Sigmoid colon (tissue), 7 donors: ENCODE measurements at places on chromosomes 6 and 20. TPM values are rescaled to one million over a fixed set of nuclear protein-coding genes. Genes with fewer than 3 reads are reported as not detected.
A peak's percentile ranks its signal among the peaks of the same experiment; 100 is the strongest.

GRCh38 chr6:36757943-36758508 lies 60.4 kb downstream of the RAB44 start:
- peaks cover 8% of the 10 kb centered on the region for H3K4me1 ChIP-seq
- H3K4me3 ChIP-seq, result no peak overlapping the region
- DNase-seq, result no peak
- no peaks in the 10 kb centered on the region for H3K36me3 ChIP-seq
- no peaks in the 10 kb centered on the region for H3K27me3 ChIP-seq

GRCh38 chr6:150312395-150312794 lies 56.4 kb upstream of the IYD start:
- no peaks in the 10 kb centered on the region for H3K27me3 ChIP-seq
- DNase-seq, result no peak
- no peaks in the 10 kb centered on the region for H3K36me3 ChIP-seq
- H3K4me1 ChIP-seq, result no peaks in the 10 kb centered on the region
- no peak overlapping the region for H3K27ac ChIP-seq
- H3K4me3 ChIP-seq, result no peak overlapping the region

The DLK2 gene
- total RNA-seq, result not detected

- no peaks in the 10 kb centered on the region for H3K36me3 ChIP-seq
- H3K27ac ChIP-seq, result no peak overlapping the region
Measured at GRCh38 chr6:122649701-122650100, 39.5 kb downstream of the PKIB start.

The CPNE5 gene
- 3.8 TPM for total RNA-seq

DNA sequence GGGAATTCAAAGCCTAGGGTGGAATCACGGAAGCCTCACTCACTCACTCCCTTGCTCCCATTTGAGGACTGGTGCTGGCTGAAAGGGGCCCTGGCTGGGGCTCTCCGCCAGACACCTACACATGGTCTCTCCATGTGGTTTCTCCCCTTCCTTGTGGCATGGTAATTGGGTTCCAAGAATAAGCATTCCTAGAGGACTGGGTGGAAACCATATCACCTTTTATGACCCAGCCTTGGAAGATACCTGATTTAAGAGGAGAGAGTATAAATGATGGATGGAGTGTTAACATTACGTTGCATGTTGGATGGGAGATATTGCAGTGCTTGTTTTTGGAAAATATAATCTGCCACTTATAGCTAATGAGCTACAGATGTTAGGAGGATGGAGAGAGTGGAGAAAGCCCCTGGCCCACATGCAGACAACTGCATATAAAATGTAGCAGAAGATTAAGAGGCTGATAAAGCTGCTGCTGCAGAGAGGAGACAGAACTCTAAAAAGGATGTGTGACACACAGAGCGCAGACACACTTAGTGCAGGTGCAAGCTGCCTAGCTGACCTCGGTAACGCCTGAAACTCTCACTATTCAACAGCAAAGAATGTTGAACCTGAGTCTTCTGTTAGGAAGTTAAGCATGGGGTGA lies 23.3 kb upstream of the CDKN1A start:
- no peaks in the 10 kb centered on the region for H3K36me3 ChIP-seq
- no peak overlapping the region for H3K4me3 ChIP-seq
- no peak for DNase-seq
- no peaks in the 10 kb centered on the region for H3K27me3 ChIP-seq
- H3K27ac ChIP-seq, result no peak overlapping the region

The PSMF1 gene
- total RNA-seq, result 75.6 TPM

DNA sequence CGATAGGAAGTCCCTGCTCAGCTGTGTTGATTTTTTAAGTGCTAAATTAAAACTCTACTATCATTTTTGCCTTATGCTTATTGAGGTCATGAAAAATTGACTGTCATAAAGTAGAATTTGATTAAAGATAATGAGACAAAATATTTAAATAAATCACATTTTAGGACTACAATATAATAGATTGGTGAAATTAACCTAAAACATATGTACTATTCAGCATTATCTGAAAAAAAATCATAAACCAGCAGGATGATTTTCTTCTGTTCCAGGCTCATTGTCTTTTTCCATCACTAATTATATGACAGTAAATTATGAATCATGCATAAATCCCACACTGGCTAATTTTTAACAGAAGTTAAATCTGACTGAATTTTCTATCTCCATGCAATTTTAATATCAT lies 373.6 kb upstream of the NRSN1 start:
- no peak overlapping the region for H3K4me3 ChIP-seq
- H3K36me3 ChIP-seq, result no peaks in the 10 kb centered on the region
- H3K27me3 ChIP-seq, result no peaks in the 10 kb centered on the region

- no peaks in the 10 kb centered on the region for H3K4me1 ChIP-seq
- H3K27ac ChIP-seq, result no peak overlapping the region
- H3K27me3 ChIP-seq, result no peaks in the 10 kb centered on the region
- peak; percentile 46 for DNase-seq
- no peaks in the 10 kb centered on the region for H3K36me3 ChIP-seq
Measured at GRCh38 chr6:170063431-170063830, 227.4 kb downstream of the DLL1 start.

GRCh38 chr6:166484863-166485262 lies 101.6 kb downstream of the RAMACL start:
- DNase-seq, result no peak
- no peaks in the 10 kb centered on the region for H3K36me3 ChIP-seq
- H3K27me3 ChIP-seq, result no peaks in the 10 kb centered on the region
- H3K27ac ChIP-seq, result no peak overlapping the region
- peaks cover 4% of the 10 kb centered on the region for H3K4me1 ChIP-seq
- no peak overlapping the region for H3K4me3 ChIP-seq

- H3K27me3 ChIP-seq, result no peaks in the 10 kb centered on the region
- no peak overlapping the region for H3K27ac ChIP-seq
- H3K36me3 ChIP-seq, result no peaks in the 10 kb centered on the region
- no peaks in the 10 kb centered on the region for H3K4me1 ChIP-seq
- DNase-seq, result no peak
Measured at GRCh38 chr6:1110941-1111349, 201.0 kb upstream of the FOXQ1 start.

- peak within 1 kb of the TSS; percentile 73 for H3K4me3 ChIP-seq
- H3K27ac ChIP-seq, result peak within 1 kb of the TSS; percentile 93
- H3K27me3 ChIP-seq, result no peaks in the 10 kb centered on the region
- peak; percentile 85 for DNase-seq
Measured at GRCh38 chr6:42451333-42452170, at the start of gene TRERF1. Gene TRERF1 (minus strand): TSS chr6:42451926. CDS start chr6:42269590, 182,336 bp downstream.

DNA sequence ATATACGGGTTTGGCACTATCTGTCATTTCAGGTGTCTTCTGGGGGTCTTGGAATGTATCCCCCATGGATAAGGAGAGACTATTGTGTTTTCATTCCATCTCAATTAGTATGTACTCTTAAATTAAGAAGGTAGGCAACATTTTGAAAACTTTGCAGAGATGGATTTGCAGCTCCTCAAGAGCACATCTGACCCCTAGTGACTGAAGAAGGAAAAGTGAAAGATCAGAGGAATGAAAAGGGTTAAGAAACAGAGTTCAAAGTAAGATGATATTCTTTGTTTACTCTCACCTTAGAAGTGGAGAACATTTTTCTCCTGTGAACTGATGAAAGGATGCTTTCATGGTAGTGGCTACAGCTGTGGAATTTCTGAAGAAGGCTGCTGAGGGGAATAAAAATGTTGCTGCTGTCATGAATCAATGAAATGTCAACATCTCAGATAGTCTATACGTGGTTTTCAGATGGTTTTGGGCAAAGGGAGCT lies 41.5 kb downstream of the SH3BGRL2 start:
- peak overlapping the region; percentile 9 for H3K27ac ChIP-seq
- no peak for DNase-seq
- H3K4me1 ChIP-seq, result peaks cover 18% of the 10 kb centered on the region
- no peaks in the 10 kb centered on the region for H3K27me3 ChIP-seq
- H3K4me3 ChIP-seq, result no peak overlapping the region

The FAXC gene
- total RNA-seq, result 23.1 TPM

- DNase-seq, result no peak
- H3K27ac ChIP-seq, result no peak overlapping the region
- H3K4me1 ChIP-seq, result peaks cover 7% of the 10 kb centered on the region
Measured at GRCh38 chr6:130815200-130816071, 11.8 kb upstream of the SMLR1 start.

GRCh38 chr20:62642666-62643520 lies 590 bp downstream of the SLCO4A1 start:
- peaks cover 18% of the 10 kb centered on the region for H3K27me3 ChIP-seq
- H3K27ac ChIP-seq, result peak overlapping the region; percentile 32
- no peaks in the 10 kb centered on the region for H3K4me1 ChIP-seq
- peak overlapping the region; percentile 18 for H3K4me3 ChIP-seq
- no peaks in the 10 kb centered on the region for H3K36me3 ChIP-seq

GRCh38 chr20:24522452-24523330 lies 53.3 kb downstream of the SYNDIG1 start:
- no peak for DNase-seq
- H3K4me1 ChIP-seq, result no peaks in the 10 kb centered on the region
- H3K36me3 ChIP-seq, result no peaks in the 10 kb centered on the region
- no peak overlapping the region for H3K4me3 ChIP-seq
- H3K27me3 ChIP-seq, result no peaks in the 10 kb centered on the region

GRCh38 chr6:89581689-89582088 lies 56.9 kb downstream of the LYRM2 start:
- H3K4me1 ChIP-seq, result no peaks in the 10 kb centered on the region
- no peaks in the 10 kb centered on the region for H3K27me3 ChIP-seq
- H3K27ac ChIP-seq, result no peak overlapping the region
- no peaks in the 10 kb centered on the region for H3K36me3 ChIP-seq

- no peaks in the 10 kb centered on the region for H3K27me3 ChIP-seq
- no peak overlapping the region for H3K4me3 ChIP-seq
- H3K27ac ChIP-seq, result peak overlapping the region; percentile 92
Measured at GRCh38 chr20:44601801-44602204, 19.4 kb downstream of the PKIG start.

DNA sequence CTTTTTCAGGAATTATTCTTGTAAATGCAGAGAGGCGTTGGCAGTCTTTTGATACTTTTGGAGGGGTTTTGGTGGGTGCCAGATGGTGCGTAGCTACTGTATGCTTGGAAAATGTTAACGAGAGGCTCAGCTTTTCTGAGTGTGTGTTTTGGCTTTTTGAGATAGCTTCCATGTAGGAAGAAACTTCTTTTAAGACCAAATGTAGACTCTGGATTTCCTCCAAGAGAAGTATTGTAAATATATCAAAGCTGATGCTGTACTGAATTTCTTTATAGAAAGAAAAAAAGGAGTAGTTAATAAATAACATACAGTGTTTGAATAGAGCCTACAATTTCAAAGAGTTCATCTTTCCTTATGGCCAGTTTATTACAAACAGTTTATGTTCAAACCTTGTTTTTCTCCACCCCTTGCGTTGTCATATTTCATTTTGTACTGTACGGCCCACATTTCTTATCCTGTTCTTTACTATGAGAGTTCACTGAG lies 16.7 kb downstream of the TIAM2 start:
- H3K4me3 ChIP-seq, result no peak overlapping the region
- peak overlapping the region; percentile 30 for H3K27ac ChIP-seq
- H3K4me1 ChIP-seq, result peaks cover 48% of the 10 kb centered on the region
- H3K36me3 ChIP-seq, result no peaks in the 10 kb centered on the region

DNA sequence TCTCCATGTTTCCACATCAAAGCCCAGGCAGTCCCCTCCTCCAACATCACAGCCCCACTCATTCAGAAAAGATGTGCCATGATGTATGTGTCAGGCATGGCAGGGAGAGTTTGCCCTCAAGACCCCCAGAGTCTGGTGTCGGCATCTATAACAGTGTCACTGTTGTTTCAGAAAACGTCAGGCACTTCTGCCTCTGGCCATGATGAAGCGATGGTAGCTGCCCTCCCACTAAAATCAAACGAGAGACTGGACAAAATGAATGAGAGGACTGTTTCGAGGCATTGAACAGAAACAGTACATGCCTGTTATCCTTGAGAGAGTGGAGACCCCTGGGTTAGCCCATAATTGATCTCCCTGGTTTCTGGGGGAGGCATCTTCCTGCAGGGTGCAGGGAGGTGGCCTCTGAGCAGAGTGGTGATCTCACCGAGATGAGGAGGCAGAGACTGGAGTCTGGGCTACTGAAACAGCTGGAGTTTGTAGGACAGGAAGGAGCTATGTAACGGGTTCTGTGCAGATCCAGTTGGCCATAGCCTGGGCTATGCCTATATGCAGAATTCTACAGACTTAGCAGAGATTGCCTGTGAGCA lies 144.5 kb downstream of the SYCP2 start:
- DNase-seq, result peak; percentile 17
- H3K4me3 ChIP-seq, result no peak overlapping the region
- H3K27me3 ChIP-seq, result no peaks in the 10 kb centered on the region

The PXDC1 gene
- 91.2 TPM for total RNA-seq

DNA sequence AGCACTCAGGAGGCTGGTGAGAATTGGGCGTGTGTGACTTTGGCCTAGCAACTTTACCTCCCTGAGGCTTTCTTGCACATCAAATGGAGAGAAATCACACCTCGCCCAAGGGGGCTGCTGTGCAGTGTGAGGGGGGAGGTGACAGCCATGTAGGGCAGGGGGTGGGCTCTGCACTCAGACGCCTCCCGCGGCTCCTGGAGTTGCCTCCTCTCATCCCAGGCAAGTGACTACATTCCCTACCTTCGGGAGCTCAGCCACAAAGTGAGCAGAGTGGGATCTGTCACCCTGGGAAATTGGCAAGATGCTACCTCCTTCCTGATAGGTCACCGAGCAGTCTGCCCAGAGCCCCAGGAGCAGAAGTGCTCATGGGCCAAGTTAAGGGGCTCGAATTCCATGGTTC lies 56.0 kb downstream of the GCNT2 start:
- no peaks in the 10 kb centered on the region for H3K36me3 ChIP-seq
- no peaks in the 10 kb centered on the region for H3K27me3 ChIP-seq
- no peak overlapping the region for H3K27ac ChIP-seq
- no peak for DNase-seq
- H3K4me3 ChIP-seq, result no peak overlapping the region

The GRM1 gene
- not detected for total RNA-seq

DNA sequence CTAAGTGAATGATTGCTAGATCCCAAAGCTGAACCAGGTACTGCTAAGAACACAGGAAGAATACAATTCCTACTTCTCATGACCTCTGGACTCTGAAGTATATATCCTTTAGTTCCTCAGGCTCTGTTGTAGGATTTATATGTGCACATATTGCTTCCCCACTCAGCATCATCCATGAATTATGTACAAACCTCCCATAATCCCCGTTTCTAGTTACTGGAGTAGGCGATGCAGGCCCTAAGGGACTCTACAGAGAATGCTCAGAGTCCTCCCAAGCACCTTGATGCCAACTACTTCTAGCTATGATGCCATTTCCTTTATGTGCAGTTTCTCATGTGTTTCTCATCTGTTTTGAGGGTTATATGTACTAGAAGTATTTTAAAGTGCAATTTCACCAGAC lies 154.9 kb upstream of the EPHA7 start:
- no peaks in the 10 kb centered on the region for H3K27me3 ChIP-seq
- no peak overlapping the region for H3K4me3 ChIP-seq
- no peaks in the 10 kb centered on the region for H3K36me3 ChIP-seq
- H3K27ac ChIP-seq, result no peak overlapping the region

The RIPOR3 gene
- total RNA-seq, result 15.7 TPM

GRCh38 chr6:50966532-50966931 lies 147.9 kb downstream of the TFAP2B start:
- H3K4me1 ChIP-seq, result no peaks in the 10 kb centered on the region
- H3K36me3 ChIP-seq, result no peaks in the 10 kb centered on the region
- DNase-seq, result no peak
- no peaks in the 10 kb centered on the region for H3K27me3 ChIP-seq
- H3K4me3 ChIP-seq, result no peak overlapping the region
